ENCODE measurements at places on chromosomes 5 and 9.

DNA sequence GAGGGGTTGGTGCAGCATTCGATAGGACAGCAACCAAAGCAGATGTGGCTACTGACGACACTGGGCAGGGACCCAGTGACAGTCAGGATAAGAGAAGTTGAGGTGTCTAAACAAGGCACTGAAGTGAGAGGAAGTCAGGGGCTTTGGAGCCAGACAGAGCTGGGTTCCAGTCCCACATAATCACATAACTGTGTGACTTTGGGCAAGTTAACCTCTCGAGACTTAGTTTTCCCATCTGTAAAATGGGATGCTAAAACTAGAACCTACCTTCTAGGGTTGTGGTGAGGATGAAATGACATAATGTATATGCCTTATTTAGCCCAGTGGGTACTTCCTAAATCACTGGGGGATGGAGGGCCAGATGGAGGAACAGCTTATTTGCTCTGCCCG, 3.1 kb downstream of the ANGPTL2 start:
- DNase-seq: no peak

GRCh38 chr5:171986772-171987171, 19.7 kb downstream of the FBXW11 start:
- no peak for DNase-seq

GRCh38 chr5:55160493-55161209, 680 bp downstream of the GPX8 start:
- DNase-seq: no peak

- no peak for DNase-seq
Measured at GRCh38 chr9:93436218-93436617, 15.3 kb upstream of the FAM120A start.

GRCh38 chr9:92245005-92245797, 48.3 kb downstream of the IARS1 start:
- no peak for DNase-seq

DNA sequence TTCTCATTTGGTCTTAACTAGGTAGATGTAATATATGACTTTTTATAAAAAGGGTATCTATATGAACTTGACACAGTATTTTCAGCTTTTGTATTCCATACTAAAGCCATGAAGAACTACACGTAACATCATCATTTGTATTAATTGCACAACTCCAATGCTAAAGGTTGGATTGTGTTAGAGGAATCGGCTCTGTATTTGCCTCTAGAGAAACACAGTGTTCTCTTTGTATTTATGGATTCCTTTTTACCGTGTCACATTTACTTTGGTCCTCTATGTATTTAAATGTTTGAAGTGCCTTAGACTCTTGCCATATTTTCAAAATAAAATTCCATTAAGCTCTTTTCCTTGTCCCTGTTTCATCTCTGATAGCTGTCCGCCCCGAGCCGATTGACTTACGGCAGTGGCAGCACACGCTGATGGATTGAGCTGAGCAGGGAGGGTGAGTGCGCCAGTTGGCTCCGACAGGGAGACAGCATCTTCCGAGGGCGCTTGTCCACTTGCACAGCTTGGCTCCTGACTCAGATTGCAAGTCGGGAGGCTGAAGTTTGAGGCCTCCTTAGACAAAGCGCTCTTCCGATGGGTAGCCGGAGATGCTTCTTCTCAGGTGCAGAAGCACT, 95.6 kb upstream of the DMRT1 start:
- no peak for DNase-seq

- no peak for DNase-seq
Measured at GRCh38 chr5:132073231-132074013, at the start of gene CSF2. CSF2 (plus strand) TSS chr5:132073789; CDS start chr5:132073824, 35 bp downstream.

DNA sequence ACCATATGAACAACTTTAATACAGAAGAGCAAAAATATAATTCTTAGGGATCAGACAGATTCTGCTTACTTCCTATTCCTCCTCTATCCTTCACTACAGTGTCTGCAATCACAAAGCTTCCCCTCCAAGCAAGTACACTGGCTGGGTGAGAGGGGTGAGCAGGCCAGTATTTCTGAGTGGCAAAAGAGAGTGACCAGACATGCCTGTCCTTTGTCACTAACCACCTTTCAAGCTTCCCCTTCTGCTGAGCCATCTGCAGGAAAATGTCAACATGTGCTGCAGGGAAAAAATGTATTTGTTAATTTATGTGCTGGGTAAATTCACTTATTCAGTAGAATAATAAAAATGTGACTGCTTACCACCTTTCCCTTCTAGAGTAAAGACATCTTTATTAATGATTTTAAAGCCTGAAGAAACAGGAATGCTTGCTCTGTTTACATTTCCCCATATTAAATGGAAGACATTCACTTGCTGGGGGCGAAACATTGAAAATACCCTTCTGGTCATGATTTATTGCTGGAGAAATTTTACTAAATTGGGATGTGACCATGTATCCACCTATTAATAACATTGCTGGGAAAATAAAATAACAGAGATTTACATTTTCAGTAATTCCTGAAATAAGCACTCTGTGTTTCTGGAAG, 84.9 kb downstream of the SPOCK1 start:
- DNase-seq: no peak

DNA sequence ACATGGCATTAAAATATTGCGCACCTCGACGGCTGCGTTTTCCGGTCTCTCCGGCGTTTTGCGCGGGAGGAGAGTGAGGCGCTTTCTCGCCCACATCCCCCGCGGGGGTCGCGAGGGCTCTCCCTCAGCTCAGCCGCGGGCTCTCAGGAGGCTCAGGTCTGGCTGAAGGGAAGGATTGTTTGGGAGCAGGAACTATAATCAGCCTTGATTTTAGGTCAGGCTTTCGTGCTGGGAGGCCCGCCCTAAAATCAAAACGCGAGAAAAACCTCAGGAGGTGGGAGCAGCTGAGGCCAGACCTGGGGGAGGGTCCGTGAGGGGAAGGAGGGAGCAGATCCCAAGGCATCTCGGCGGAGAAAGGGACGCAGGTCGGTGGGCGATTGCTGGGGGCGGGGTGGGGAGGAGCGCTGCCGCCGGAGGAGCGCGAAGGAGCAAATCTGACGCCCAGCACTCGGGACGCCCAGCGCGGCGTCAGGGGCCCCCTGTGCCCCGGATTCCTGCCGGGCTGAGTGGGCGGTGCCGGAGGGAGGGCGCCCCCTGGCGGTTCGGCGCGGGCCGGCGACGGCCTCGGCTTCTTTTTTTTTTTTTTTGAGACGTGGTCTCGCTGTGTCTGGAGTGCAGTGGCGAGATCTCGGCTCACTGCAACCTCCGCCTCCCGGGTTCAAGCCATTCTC, 18.7 kb upstream of the RNF130 start:
- DNase-seq: peak; percentile 91

DNA sequence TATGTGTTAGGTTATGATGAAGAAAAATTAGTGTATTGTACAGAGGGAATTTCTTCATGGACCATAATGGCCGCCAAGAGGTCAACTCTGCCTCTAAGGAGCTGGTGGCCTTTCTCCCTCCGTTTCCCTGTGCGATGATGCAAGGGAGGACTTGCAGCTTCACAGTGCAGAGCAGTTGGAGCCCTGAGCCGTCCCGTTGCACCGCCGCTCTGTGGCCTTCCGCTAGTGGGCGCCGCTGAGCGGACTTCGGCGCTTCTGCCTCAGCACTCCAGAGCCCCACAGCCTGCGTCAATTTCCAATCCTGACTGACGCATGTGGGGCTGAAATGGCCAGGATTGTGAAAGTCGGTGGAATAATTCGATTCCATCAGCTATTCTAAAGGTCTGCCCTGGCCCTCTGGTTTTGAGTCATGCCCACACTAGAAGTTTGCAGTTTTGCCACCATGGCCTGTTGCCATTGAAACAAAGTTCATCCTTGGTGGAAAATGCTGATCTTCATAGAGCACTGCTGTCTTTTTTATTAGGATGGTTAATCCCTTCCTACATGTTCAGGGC, 22.7 kb upstream of the LECT2 start:
- peak; percentile 82 for DNase-seq

DNA sequence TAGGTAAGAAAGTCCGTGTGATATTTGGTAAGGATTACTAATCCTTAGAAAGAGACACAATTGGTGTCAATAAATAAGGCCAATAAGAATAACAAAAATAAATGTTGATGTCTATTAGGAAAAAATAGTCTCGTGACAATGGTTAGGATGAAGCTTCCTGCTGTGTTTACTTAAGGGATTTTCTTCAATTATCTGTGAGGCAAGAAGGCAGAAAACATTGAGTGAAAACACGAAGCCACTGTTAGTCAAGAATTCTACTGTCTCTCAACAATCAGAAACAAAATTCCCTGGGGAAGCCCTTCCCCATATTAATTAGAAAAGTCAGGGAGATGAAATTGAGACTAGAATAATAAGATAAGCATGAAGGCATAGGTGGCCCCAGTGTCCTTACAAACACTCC, 149.0 kb downstream of the SYK start:
- no peak for DNase-seq

GRCh38 chr9:127660886-127661741, 45.7 kb upstream of the CFAP157 start:
- DNase-seq: peak; percentile 71

DNA sequence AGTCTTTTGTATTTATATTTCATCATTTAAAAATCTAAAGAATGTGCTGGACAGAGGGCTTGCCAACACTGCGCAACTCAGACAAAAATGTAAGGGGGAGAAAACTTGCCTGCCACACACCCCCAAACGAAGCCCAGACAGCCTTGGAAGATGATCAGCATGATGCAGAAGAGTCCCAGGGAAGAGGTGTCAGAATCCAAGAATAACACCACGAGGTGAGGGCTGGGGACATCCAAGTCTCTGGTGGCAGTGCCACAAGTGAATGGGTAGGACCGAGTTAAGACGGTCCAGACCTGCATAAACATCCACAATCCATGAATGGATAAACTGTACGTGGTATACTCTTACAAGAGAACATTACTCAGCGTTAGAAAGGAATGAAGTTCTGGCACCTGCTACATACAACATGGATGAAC, 10.4 kb downstream of the EPB41L4B start:
- DNase-seq: no peak

- no peak for DNase-seq
Measured at GRCh38 chr5:106849266-106849665, 821.5 kb downstream of the EFNA5 start.

DNA sequence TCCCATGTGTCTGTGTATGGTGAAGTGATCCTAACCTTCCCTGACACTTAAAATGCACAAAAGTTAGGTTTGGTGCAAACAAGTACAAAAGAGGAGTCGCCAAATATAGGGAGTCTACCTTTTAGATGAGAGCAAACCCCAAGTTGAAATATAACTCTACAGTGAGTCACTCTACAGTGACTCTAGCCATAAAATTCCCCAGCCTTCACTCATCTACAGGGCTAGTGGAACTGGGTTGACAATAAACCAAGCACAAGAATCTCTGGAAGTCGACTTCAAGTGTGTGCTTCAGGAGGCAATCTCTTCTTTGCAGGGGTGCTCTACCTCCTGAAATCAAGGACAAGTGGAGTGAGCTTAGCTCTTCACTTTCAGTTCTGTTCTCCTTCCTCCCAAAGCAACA, 3.3 kb downstream of the SHISAL2B start:
- no peak for DNase-seq

GRCh38 chr9:3962496-3962895, 337.4 kb downstream of the GLIS3 start:
- DNase-seq: peak; percentile 19

DNA sequence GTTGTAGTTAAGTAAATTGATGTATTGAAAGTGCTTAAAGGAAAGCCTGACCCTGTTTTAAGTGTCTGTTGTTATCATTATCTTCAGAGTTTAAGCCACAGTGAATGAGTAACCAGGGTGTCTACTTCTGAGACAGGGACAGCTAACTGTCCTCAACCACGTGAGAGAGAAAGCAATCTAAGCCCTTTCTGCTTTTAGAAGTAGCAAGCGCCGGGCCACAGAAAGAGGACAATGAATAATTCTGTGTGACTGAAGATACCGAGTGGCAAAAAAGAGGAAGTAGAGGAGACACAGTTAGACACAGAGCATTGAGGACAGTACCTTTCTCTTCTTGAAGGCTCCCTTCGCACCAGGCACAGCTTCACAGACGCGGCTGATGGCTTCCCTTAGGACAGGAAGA, 86.3 kb downstream of the S1PR3 start:
- peak; percentile 73 for DNase-seq

DNA sequence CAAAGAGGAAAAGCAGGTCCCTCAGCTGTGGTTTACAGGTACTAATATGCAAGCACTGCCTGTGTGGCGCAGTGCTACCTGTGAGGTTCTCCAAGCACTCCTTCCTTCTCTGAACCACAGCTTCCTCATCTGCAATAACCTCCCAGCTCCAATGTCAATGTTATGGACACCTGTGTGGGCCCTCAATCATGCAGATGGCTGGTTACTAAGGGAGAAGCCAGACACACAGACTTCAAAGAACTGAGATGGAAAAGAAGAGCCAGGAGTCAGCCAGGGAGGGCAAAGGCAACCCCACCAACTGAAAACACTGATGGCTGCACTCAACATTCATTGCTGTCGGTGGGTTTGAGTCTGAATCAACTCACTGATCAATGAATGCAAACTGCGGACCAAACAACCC, 77.7 kb downstream of the NR6A1 start:
- DNase-seq: no peak

- DNase-seq: no peak
Measured at GRCh38 chr5:45376417-45376816, 319.8 kb downstream of the HCN1 start.

DNA sequence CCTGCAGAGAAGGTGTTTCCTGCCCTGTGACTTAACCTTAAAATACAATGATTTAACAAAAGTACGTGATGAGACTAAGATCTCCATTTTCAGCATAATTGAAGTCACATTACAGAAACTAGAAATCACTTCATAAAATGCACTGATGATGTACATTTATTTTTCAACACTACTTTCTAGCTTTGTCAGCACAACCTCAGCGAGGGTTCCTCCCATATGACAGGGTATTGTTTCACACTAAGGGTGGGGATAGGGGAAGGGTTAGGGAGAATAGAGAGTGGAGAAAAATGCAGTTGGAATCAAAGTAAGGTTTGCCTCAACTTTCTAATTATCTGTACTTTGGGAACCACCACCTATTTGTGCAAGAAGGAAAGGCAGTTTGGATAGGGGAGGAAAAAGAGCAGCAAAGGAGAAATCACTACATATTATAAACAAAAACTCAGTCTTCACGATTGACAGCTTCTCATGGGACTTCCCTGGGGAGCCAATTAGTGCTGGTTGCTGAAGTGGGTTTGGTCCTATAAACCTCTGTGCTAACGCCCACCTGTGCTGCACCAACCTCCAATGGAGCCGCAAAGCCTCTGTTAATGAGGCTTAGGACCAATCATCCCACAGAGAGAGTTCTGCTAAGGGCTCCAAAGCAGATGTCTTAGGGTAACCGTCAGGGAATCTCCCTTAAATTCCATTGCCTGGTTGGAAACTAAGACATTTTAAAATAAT, 369.2 kb upstream of the PDE4D start:
- DNase-seq: no peak
